ENCODE measurements at places on chromosomes 16 and 17.

DNA sequence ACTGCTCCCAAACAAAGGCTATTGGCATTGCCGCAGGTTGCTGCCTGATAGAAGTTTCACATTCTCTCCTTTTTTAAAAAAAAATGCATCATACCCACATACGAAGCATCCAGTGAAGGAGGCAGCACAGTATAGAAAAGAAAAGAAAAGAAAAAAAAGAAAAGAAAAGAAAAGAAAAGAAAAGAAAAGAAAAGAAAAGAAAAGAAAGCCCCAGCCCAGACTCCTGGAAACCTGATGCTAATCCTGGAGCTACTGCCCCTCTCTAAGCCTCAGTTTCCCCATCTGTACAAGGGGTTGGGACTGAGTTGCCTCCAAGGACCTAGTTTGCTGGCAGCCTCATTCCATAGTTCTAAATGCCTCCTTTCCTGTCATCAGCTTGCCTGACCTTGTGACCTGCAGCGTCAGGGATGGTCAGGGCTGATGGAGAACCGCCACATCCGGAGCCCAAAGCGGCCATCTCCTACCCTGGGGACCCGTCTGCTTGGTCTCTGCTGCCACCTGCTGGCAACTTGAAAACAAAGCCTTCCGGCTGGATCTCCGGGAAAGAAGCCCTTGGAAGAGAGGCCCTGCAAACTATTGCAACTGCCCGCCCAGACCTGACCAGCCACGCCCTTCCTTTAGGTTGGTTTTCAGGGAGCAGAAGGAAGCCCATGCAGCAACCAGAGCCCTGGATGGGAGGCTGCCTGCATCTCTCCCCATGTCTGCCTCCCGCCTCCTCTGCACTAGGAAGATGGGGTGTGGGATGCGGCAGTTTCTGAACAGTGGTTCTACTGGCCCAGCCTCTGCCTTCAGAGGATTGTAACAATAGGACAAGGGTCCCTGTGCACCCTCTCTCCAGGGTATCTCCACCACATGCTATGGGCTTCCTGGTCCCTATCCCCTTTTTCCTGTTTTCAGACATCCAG is 13.0 kb downstream of the AIPL1 start:
- peak; percentile 85 for DNase-seq

GRCh38 chr16:29011112-29011511 is 26.3 kb downstream of the LAT start:
- no peak for DNase-seq

GRCh38 chr16:10878644-10879501 is 1.9 kb downstream of the CIITA start:
- DNase-seq: peak; percentile 67

GRCh38 chr17:705011-705410 is 9.6 kb downstream of the VPS53 start:
- no peak for DNase-seq

GRCh38 chr17:15260376-15261257 is 4.5 kb downstream of the PMP22 start:
- peak; percentile 77 for DNase-seq

GRCh38 chr17:48160177-48161081 is 52.9 kb downstream of the SNX11 start:
- DNase-seq: no peak

Data from GM13977 (cell line).